ENCODE measurements at places on chromosomes 16 and 17.

- DNase-seq = no peak
Observed at GRCh38 chr17:41968676-41969075, 2.1 kb downstream of the CNP start.

DNA sequence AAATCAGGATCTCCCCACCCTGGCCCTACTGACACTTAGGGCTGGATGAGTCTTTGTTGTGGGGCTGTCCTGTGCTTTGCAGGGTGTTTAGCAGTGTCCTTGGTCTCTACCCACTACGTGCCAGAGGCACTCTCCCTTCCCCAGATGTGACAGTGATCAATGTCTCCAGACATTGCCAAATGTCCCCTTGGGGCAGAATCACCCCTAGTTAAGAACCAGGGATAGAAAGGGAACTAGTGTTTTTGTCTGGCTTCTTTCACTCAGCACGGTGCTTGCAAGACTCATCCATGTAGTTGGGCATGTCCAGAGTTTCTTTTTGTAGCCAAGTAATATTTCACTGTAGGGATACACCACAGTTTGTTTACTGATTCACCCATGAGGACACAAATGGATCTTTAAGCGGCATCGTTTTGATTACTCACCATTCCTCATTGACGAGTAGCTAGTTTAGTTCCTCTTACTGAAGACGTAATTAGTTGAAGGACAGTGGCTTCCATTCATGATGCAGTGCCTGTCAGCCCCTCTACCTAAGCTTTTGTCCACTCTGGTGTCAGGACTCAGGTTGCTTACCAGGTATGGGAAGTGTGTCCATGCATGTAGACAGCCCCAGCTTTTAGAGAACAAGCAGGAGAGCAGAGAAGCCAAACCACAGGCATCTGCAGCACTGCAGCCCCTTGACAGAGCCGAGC lies 26.0 kb upstream of the ITGB4 start:
- no peak for DNase-seq

- no peak for DNase-seq
Observed at GRCh38 chr17:65742403-65743307, 181.2 kb upstream of the AXIN2 start.

DNA sequence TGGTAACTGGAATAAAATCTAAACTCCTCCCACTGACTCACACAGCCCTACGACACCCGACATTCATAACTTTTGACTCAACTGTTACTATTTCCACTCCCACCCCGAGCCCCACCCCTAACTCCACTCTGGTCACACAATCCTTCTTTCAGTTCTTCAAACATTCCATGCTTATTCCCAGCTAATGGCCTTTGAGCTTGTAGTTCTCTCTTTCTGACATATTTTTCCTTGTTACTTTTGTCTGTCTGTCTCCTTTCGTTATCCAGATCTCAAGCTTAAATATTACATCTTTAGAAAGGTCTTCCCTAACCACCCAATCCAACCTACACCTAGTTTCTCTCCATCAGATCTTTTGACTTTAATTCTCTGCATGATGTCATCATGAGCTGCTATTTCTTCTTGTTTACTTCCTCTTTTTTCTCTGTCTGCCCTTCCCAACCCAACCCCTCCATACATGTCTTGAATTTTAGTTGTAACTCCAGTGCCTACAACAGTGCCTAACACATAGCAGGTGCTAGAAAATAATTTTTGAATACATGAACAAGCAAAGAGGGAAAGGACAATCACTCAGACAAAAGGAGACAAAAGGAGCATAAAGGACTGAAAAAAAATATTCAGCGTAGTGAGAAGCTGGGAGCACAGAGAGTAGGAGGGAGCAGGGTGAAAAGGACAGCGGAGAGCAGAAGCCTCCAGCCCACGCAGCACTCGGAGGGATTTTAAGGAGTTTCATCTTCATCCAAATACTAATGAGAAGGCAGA lies 65.2 kb upstream of the SMIM36 start:
- no peak for DNase-seq

DNA sequence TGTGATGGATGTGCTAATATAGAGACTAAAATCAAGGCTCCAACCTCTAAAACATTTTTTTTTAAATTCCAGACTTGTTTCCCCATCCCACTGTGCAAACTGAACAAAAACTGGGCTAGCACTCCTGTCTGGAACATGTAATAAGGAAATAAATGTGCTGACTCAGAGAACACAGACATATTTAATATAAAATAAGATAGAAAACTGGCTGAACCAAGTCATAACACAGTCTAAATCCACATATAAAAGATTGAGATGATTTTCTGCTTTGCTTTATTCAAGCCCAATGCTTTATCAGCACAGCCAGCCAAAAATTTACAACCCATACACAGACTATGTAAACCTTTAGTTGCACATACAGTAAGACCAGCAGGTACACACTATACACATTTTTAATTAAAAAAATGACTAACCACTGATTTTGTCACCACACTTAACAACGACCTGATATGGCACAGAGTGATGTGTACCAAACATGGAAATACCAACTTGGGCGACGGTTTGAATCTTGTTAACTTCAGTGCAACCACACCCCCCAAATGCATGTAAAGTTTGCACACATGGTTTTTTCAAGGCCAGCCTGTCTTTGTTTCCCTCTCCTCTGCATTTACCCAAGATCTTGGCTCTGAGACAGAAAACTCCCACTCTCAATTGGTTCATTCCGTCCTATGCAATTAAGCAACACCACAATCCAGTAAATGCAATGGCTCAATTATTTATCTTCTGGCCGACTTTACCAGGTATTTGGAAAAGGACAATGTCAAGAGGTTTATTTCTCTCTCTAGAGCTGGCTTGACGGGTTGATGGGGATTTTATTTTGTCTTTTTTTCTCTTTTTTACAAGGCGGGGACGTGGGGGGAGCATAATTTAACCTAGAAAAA lies 1.2 kb downstream of the STAT3 start:
- no peak for DNase-seq

- no peak for DNase-seq
Observed at GRCh38 chr16:12340151-12340733, 363.7 kb downstream of the SNX29 start.

DNA sequence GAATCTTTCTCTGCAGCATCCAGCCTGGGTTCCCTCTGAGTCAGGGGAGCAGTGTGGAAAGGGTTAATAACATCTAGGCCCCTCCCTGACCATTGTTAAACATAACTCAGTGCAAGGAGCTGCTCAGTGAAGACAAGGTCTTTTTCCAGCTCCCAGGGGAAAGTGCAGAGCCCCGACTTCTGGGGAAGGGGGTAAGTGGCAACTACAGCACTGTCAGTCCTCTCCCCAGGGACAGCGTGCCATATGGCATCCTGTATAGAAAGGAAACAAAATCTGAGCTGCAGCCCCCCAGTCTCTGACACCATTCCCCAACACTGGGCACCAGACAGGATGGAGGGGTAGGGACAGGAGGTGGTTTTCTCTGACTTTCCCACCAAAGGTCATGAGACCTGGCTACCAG lies 7.8 kb downstream of the MRPL27 start:
- no peak for DNase-seq

DNA sequence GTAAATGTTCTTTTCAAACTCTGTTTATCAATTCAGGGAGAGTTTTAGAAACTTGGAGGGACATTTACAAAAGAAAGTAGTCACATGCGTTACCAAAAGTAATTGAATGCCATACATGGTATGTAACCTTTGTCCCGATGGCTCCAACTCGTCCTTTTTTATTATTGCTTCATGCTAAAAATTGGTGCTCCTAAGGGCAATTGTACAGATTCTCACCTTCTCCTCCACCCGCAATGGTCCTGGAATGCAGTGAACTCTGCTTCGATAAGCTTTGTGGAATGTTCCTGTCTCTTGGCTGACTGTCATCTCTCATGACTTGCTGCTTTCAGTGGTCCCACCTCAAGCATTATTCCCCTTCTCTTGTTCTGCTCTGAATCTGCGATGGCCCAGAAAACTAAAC lies 20.9 kb downstream of the GNAO1 start:
- no peak for DNase-seq

DNA sequence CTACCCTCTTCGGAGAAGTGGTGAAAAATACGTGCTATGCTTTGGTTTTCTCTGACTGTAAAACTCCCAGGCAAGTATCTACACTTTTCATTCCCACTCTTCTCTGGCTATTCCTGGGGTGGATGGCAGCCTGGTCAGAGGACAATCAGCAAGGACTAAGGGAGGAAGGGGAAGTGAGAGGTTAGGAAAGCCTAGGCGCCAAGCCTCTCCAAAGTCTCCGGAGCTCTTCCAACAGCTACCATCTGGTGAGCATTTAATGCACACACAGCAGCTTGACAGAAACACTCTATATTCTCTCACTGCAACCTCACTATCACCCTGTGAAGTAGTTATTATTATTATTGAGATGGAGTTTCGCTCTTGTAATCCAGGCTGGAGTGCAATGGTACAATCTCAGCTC lies 65.1 kb downstream of the WSCD1 start:
- DNase-seq = no peak

GRCh38 chr17:38910325-38910724 lies 15.1 kb upstream of the LASP1NB start:
- no peak for DNase-seq

- DNase-seq = no peak
Observed at GRCh38 chr17:2107506-2107905, 52.6 kb downstream of the HIC1 start.

DNA sequence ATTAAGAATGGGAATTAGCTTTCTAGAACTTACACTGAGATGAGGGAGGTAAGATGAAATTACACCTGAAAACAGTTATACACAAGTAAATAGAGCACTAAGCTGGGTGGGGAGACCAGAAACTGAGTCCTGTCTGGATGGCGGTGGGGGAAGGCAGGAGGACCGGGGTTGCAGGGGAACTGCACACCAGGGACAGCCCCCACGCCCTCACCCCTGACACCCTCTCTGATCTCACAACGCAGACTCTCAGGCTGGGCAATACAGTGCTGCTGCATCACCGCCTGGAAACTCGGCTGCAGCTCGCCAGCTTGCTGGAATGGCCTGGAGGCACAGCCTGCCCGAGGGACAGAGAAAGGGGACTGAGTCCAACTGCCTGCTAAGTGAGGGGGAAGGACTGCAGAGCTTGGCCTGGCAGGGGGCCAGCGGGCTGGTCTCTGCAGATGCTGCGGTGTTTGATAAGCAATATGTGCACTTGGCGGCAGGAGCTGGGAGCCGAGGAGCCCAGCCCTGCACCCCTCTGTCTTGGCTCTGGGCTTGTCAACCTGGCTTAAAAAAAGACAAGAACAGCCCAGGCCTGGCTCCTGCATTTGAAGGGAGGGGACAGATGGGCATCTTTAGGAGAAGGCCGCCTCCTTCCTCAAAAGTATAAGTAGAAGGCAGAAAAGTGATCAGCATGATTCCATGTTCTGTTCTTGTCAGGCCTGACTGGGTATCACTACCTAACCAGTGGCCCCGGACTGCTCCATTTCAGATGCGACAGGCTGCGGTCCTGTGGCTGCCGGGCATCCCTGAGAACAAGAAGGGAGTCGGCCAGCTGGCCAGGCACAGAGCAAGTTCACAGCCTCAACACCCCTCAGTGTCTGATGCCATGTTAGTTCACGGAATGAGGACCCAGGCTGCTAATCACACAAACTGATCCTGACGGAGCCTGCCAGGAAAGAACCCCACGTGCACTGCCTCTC lies 30.2 kb downstream of the SPHK1 start:
- DNase-seq = no peak

DNA sequence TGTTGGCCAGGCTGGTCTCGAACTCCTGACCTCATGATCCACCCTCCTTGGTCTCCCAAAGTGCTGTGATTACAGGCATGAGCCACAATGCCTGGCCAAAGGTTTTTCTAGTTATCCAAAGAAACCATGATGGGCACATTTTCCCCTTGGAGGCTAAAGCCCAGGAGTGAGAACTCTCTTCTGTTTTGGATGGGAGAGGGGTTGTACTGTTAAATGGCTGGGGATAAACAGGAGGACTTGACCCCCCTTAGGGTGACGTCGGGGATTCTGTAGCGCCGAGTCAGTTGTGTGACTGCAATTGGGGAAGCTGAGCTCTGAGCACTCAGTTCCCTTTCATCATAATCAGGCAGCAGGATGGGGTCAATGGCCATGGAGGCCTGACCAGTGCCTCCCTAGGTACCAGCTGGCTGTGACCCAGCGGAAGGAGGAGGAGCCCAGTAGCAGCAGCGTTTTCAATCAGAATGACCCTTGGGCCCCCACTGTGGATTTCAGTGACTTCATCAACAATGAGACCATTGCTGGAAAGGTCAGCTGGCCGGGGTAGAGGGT lies 4.1 kb downstream of the AOC3 start:
- DNase-seq = no peak

- DNase-seq = no peak
Observed at GRCh38 chr16:54506214-54506580, 219.6 kb upstream of the IRX3 start.

DNA sequence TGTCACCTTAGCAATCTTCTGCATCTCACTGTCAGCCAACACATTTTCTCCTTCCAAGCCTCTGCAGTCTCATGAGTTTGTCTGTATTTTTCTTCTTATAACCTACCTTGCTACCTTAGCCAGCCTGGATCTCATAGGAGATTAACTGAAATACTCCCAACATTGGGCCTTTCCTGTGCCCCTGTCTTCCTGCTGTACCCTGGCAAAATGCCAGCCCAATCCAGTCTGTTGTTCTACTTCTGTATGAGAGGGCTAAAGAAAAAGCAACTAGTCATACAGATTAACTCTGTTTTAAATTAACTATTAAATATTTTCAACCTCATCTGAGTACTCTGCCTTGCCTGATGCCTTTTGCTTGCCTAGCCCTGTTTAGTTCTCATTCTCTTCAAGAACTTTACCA lies 18.4 kb downstream of the GOSR1 start:
- DNase-seq = no peak

- DNase-seq = no peak
Observed at GRCh38 chr16:54072237-54072636, 214.3 kb downstream of the IRX3 start.

DNA sequence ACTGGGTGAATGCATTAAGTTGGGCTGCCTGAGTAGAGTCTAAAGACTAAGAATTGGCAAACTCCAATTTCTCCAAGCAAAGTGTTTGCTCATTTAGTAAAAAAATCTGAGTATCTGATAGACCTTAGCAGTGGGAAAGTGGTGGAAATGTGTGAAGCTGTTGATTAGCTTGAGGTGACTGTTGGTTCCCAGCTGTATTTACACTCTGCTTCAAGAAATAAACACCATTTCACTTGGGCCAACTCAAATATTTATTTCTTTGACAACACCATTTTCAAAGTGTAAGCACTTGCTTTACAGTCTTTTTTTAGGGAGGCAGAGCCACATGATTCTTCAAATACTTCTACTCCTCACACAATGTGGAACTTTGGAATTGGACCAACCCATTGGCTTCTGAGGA lies 8.7 kb downstream of the KCTD19 start:
- DNase-seq = no peak

GRCh38 chr17:3735515-3735914 lies 11.8 kb downstream of the HASPIN start:
- DNase-seq = no peak

GRCh38 chr16:16966439-16966838 lies 504.3 kb downstream of the XYLT1 start:
- DNase-seq = no peak

GRCh38 chr16:57413301-57413730 lies 8.7 kb downstream of the CCL17 start:
- DNase-seq = peak; percentile 80

GRCh38 chr16:52318302-52319009 lies 228.5 kb downstream of the TOX3 start:
- no peak for DNase-seq

Data from GM06990 (cell line).